ENCODE measurements at places on chromosomes 6 and 20.

GRCh38 chr20:36572701-36573102 is 695 bp upstream of the TGIF2 start:
- peak; percentile 72 for DNase-seq

DNA sequence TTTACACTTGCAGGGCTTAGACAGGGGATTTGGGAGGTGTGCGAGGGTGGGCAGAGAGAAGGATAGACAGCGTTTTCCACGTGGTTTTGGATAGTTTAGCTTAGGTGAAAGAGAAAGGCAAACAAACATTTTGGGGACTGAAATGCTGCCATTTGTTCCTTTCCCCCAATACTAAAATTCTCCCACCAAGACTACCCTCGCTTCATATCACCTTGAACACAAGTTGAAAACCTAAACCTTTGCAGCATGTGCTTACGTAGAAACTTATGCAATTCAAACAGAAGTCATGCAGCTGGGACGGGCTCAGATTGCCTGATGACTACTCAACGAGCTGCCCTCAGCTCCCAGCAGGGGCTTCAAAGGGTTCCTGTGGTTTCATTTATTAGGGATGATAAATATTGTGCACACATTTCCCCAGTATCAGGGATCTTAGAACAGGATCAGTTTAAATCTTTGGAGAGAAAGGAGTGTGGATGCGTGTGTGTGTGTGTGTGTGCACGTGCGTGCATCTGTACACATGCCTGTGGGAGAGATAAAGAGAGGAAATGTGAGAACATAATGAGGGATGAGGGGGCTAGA is 77.3 kb downstream of the SLC22A23 start:
- DNase-seq: no peak

- DNase-seq: no peak
Measured at GRCh38 chr20:4449957-4450715, 271.6 kb upstream of the PRND start.

GRCh38 chr6:27494987-27495385 is 22.1 kb upstream of the ZNF184 start:
- no peak for DNase-seq

- no peak for DNase-seq
Measured at GRCh38 chr6:139833592-139833991, 459.1 kb upstream of the CITED2 start.

GRCh38 chr6:92270365-92270764 is 1149.0 kb downstream of the EPHA7 start:
- DNase-seq: no peak

DNA sequence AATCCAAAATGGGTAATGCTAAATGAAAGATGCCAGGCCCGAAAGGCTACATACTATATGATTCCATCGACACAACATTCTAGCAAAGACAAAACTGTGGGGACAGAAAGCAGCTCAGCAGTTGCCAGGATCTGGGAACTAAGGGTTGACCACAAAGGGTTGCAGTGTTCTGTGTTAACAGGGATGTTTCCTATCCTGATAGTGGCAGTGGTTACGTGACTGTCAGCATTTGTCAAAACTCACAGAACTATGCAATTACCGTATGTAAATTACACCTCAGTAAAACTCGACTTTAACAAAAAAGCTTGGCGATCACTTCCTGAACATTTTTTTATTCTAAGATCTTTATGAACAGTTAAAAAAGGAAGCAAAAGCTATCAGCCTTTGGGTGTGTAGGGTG is 83.9 kb downstream of the BANF2 start:
- no peak for DNase-seq

- no peak for DNase-seq
Measured at GRCh38 chr6:111157412-111157811, 70.1 kb downstream of the SLC16A10 start.

GRCh38 chr20:48826883-48827771 is 672 bp downstream of the PREX1 start:
- DNase-seq: peak; percentile 21

DNA sequence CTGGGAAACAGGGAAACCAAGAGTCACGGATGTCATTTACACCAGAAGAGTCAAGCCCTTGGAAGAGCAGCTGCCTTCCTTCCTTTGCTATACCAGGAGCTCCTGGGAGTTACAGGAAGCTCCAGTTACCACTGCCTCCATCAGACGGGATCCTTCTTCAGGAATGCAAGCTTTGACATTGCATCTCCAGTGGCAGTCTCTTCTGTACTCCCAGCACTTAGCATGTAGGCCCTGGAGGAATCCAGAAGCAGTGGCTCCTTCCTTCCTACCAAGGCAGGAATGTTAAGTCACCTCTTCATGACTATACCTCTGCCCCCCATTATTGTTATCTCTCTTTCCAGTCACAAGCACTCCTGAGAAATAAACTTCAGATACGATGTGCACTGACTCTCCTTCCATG is 836.0 kb downstream of the MAFB start:
- DNase-seq: no peak
